ENCODE measurements at places on chromosomes 11 and 22.

DNA sequence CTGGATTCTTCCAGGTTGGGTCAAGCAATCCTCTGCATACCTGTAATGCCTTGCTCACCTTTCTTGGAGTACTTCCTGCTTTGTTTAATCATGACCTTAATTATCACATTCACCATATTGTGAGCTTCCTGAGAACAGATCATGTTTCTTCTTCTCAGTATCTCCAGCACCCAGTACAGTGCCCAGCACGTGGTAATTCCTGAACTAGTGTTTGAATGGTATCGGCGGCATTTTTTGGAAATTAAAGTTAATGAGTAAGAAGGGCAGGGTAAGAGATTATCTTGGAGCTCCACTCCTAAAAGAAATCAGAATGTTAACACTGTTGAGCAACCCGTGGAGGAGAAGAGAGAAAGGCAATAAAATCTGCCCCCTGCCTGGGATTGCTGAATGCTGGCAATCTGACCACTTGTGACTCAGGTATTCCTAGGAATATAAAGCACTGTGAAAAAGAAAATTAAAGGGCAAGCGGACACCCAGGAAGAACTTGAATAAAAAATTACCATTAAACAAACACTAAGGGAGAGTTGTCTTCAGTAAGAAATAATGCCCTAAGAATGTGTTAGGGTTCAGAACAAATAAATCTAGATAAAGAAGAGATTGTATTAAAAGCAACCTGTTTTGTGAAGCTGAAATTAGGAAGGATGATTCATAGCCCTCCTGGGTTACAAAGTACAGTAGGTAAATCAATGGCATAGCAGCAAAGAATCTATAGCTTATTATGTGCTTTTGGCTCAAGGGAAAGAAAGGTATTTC is 92.9 kb downstream of the PDHX start:
- DNase-seq = no peak

DNA sequence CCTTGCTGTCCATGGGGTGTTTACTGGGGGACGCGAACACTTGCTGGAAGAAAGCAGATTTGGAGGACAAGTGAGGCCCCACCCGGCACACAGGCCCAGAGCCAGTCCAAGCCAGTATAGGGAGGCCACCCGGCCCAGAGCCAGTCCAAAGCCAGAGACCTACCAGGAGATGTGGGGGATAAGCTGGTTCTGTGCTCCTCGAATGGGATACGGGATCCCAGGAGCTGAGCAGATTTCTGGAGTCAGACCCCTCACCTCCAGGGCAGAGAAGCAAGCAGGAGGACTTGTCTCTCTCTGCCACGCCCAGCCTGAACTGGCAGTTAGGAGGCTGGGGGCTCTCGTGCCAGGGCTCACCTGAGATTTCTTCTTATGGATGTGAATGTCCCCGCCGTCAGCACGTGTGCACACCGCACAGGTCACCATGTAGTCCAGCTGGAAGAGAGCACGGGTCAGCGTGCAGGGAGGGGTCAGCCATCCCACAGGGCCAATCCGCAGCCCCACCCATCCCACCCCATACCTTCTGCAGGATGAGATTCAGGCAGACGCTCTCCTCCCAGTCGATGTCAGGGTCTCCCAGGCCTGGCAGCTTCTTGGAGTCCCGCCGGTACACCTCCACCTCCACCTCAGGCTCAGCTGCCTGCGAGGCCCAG is 35.3 kb downstream of the KIAA0930 start:
- no peak for DNase-seq

DNA sequence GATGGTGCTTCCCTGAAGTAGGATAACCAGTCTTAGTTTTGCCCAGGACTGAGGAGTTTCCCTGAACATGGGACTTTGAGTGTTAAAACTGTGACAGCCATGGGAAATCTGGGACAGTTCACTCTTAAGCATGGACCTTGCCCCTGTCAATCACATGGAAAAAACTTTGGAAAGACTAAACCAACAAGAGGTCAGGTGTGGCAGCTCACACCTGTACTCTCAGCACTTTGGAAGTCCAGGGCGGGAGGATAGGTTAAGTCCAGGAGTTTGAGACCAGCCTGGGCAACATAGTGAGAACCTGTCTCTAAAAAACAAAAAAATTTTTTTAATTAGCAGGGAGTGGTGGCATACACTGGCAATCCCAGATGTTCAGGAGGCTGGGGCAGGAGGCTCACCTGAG is 3.3 kb upstream of the AMBRA1 start:
- no peak for DNase-seq

DNA sequence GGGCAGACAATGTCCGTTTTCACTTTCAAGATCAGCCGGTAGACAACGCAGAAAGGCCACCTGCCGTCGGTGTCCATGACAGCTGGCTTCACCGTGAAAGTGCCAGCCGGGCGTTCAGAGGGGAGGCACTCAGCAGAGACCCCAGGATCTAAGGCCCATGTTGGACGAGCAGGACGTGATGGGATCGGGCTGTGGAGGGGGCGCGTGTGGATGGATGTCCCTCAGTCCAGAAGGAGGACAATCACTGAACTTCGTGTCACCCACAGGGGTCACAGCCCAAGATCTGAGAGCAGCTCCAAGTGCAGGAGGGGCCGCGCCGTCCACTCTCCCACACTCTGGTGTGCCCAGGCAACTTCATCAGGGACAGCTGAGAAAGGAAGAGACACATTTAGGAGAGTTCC is 164.4 kb downstream of the BRD1 start:
- DNase-seq = no peak

- no peak for DNase-seq
These were observed 229.6 kb downstream of the DYNC2H1 start for GRCh38 chr11:103338621-103339484.

DNA sequence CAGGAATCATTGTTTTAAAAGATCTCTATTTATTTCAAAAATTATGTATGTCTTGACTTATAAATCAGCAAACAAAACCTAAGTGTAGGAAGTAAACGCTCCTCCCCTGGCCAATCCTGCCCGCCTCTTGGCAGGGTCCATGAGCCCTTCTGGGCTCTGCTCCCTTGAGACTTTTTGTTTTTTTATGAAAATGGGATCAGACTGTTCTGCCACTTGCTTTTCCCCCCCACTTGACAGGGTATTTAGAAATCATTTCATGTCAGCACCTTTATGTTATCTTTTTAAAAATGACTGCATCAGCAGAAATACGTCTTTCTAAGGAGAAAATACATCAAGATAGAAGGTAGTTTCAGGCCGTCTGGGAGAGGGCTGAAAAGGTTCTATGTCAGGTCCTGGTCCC is 35.6 kb downstream of the FBLN1 start:
- DNase-seq = no peak

DNA sequence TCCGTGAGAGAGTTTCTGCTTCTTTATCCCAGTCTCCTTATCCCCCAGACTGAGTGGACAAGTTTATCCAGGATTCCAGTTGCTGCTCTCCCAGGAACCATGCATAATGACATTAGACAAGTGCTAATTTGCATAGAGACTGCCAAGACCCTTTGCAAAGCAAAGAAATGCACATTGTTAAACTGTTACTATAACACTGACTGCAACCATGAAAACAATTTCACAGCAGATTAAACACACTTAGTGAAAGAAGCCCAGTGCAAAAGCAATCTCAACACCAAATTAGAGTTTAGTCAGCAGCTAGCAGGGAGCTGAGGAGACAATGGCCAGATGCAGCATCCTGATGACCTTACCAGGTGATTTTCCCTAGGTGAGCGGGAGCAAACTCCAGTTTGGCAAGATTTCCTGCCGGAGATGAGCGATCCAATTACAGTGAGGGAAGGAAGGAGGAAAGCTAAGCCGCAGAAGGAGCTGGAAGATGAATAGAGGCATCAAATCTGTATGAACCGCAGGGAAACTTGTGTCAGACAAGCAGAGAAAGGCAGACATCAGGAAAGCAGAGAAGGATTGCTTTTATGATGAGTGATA is 273.8 kb upstream of the B3GAT1 start:
- DNase-seq = no peak

- DNase-seq = no peak
These were observed 621.5 kb upstream of the LUZP2 start for GRCh38 chr11:23875176-23875850.

GRCh38 chr11:107392611-107393010 is 65.0 kb downstream of the CWF19L2 start:
- DNase-seq = no peak

- no peak for DNase-seq
These were observed 219.3 kb upstream of the TMEM45B start for GRCh38 chr11:129596351-129596750.

DNA sequence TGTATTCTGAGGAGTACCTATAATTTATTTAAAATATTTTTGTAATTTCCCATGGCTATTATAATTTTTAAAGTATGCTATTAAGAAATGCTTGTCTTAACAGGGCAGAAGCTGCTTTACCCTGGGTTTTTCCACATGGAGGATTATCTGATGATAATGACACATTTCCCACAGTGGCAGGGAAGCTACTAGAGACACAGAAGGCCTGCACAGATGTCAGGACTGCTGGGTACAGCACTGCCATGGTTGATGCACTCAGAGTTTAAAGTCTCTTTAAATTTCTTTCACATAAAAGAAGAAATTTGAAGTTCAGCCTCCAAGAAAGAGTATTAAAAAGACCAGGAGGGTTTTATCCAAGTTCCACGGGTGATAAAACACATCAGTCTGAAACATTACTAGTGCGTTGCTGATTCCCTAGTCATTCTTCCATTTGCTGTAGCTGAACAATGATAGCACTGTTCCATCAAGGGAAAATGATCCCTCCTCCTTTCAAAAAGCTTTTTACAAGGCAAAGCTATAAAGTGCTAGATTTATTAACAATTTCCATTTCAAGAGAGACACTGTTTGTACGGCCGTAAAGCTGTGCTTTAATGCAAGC is 363.0 kb downstream of the CNTN5 start:
- DNase-seq = no peak

DNA sequence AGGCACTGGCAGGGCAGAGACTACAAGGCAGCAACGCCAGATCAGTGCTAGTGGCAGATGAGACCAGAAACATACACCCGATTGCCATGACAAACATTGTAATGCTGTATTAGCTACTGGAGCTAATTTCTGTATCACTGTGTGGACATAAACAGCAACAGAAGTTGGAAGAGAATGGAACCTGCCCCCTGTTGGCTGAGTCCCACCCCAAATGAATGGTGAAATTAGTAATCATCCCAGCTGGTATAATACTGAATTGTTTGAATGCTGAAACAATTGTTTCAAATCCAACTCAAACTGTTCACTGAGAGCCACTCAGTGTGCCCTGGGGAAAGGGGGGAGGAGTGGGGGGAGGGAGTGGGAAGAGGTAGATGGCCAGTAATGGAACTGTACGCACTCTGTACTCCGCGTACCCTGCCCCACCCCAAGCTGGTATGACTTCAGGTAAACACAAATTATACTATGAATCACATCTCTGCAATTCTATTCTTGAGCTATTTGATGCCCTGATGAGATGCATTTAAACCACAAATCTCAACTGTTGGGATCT is 11.2 kb upstream of the BIRC3 start:
- DNase-seq = no peak

- no peak for DNase-seq
These were observed 417.7 kb downstream of the MN1 start for GRCh38 chr22:27383896-27384295.

GRCh38 chr11:93291898-93292297 is 38.6 kb upstream of the DEUP1 start:
- DNase-seq = no peak

- DNase-seq = no peak
These were observed 114.0 kb downstream of the SIK3 start for GRCh38 chr11:116984186-116984585.

- DNase-seq = no peak
These were observed 4.8 kb upstream of the SYT8 start for GRCh38 chr11:1830004-1830321.

DNA sequence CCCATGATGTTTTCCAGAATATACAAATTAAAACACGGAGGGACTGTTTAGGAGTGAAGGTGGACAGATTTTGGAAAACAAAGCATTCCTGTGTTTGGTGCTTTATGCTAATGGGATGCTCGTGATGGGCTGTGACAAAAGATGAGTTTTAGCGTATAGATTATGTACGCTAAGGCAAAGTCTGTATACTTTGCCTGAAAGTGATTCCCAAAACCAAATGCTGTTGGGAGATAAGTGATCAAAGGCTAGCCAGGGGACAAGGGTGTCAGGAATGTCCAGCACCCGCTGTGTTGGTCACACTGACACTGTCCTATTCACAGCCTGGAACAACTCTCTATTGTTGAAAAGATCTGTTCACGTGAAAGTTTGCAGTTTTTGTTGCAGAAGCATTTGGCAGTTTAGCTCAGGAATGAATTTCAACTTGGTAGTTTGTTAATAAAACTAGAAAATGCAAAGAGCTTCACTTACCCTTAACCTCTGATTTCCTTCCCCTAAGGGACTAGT is 1.5 kb downstream of the JAM3 start:
- DNase-seq = no peak

GRCh38 chr11:121109916-121110586 is 9.0 kb downstream of the TECTA start:
- no peak for DNase-seq

DNA sequence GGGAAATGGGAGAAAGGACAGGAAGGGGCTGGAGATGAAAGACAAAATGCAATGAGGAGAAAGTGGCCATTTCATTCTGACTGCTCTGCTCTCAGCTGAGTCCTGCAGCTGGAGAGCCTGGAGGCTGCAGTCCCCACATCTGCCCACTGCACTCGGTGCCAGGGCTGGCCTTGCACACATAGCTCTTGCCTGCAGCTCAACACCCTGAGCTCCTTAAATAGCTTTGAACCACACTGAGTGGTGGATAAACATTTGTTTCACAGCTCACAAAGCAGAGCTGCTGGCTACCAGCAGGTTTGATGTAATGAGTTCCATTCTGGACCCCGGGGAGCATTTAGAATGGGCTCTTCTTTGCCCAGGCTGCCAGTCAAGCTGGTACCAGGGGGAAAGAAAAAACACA is 426.1 kb upstream of the CADM1 start:
- DNase-seq = no peak

- DNase-seq = no peak
These were observed 8.1 kb downstream of the JRKL start for GRCh38 chr11:96397863-96398262.

DNA sequence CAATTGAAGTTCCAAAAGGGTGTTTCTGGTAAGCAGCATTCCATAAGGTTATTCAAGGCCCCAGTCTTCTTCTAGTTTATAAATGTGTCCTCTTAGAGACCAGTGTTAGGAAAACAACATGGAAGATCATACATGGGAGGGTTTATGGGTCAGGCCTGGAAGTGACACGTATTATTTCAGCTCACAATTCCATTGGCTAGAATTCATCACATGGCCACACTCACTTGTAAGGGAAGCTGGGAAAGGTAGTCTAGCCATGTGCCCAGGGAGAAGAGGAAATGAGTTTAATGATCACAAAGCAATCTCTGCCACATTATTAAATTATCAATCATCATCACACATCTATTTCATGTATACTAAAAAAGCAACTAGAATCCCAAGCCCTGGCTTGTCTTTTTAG is 181.7 kb upstream of the TBCEL start:
- no peak for DNase-seq

Measured in GM12864 (cell line).